ENCODE measurements at places on chromosomes 4 and X.

DNA sequence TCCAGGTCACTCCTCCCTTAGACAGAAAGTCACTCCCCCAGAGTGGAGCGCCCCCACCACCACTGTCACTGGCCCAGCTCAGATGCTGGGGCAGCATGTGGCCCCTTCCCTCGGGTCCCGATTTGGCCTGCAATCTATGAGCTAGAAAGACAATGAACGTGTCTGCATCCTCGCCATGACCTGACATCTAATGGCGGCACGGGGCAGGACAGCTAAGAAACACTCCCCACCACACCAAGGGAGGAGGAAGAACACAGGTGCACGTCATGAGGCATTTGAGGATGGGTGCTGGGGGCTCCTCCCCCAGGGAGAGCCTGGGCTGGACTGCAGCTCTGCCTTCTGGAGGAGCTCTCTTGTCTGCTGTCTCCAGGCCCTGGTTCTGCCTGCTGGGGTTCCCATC, 8.7 kb downstream of the RNF212 start:
- no peak for DNase-seq

- DNase-seq, result no peak
Observed at GRCh38 chr4:112523008-112523721, 7.2 kb upstream of the NEUROG2 start.

GRCh38 chr4:25213347-25213979, 20.4 kb upstream of the PI4K2B start:
- DNase-seq, result no peak

- DNase-seq, result no peak
Observed at GRCh38 chr4:176443117-176443516, 123.4 kb downstream of the SPCS3 start.

GRCh38 chr4:30386266-30386895, 333.8 kb upstream of the PCDH7 start:
- no peak for DNase-seq

DNA sequence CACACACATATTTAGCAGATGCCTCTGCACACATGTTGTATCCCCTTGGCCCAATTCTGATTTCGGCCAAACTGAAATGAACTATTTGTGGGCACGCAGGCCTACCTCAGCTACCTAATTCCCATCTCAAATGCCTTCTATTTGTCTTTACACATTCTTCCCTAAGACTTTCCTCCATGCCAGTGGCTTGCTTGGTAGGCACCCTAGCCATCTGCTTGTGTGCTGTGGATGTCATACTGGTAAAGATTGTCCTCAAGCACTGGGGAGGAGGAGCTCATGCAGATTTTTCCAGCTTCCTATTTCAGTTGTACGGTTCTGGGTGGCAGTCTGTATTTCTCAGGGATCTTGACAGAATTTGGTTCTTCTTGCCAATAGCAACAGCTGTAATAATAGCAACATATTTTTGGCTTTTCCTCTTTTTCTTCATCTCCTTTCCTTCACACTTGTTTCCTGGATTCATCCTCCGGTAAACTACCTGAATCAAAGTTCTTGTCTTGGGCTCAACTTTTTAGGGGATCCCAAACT, 514.3 kb downstream of the ADGRL3 start:
- no peak for DNase-seq

DNA sequence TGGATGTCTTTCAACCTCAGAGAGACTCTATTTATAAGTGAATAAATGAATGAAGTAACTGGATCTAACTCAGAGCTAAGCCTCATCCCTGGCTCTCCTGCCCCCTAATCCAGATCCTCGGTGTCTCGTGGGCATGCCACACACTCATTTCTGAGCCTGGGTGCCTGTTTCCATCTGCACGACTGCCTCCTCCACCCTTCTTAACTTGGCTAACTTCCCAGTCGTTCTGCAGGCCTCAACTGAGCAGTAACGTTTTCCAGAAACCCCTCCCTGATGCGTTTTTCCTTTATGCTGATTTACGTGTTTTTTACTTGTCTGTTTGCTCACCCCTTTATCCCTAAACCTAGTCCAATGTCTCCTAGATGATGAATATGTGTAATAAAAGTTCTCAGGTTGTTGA, 186.9 kb upstream of the HS3ST1 start:
- no peak for DNase-seq

- DNase-seq, result no peak
Observed at GRCh38 chr4:58064653-58065052, 954.5 kb upstream of the IGFBP7 start.

- DNase-seq, result peak; percentile 0
Observed at GRCh38 chrX:83759872-83760271, 101.1 kb upstream of the CYLC1 start.

DNA sequence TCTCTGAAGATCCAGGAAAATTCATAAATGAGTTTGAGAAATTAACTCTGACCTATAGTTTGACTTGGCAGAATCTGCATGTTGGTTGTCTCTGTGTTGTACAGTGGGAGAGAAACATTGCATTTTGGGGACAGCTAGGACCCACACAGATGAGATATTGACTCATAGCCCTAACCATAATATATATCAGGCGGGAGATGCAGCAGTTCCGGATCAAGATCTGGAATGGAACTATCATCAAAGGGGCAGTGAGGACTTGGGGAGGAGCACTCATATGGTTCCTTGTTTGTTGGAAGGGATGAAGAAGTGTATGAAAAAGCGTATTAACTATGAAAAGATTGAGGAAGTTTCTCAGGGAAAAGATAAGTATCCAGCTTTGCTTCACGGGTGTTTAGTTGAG, 14.0 kb downstream of the CXCL2 start:
- DNase-seq, result no peak

GRCh38 chr4:38386654-38387188, 277.3 kb upstream of the KLF3 start:
- DNase-seq, result peak; percentile 7

DNA sequence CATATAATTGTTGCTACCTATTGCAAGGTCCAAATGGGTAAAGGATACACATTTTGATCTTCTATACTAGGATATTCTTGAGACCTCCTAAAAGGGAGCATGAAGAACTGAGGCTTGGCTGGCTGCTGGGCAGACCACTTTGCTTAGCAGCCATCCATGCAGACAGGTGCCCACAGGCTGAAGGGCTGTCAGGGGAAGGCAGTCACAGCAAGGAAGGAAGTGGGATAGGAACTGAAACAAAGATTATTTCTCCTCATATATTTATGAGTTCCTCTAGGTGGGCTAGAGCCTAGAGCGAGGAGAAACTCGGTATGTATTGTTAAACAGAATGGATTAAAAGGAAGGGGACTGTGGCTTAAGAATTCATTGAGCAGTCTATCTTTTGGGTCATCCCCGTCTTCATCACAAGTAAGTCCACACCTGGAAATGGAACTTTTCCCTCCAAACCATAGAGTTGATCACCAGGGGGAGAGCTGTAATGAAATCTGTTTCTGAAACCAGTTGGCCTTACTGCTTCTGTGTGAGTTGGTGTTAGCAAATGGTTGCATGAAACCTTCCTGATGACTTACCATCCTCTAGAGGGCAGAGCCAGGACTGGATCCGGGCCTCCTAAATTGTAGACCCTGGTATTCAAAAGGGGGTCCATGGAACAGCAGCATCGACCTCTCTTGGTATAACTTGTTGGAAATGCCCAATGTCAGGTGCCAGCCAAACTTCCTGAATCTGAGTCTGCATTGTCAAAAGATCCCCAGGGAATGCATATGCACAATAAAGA, 42.3 kb downstream of the AFF2 start:
- DNase-seq, result no peak

DNA sequence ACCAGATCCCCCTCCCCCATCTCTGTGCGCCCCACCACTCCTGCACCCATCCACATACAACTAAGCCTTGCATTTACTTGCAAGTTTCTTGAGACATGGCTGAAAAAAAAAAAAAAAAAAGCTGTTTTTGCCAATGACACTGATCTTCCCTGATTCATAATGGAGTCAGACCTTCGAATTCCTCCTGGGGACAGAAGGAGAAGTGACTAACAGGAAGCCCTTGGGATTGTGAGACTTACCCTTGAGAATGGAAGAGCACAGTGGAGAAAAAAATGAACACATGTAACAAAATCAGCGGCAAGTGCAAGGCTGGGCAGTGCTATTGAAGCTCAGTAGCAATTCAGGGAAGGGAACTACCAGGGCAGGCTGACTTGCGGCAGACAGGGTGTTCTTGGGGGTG, 288.4 kb downstream of the BCOR start:
- no peak for DNase-seq

GRCh38 chr4:108034565-108034964, 44.9 kb downstream of the HADH start:
- DNase-seq, result no peak

- no peak for DNase-seq
Observed at GRCh38 chr4:184884883-184885282, 59.1 kb upstream of the ACSL1 start.

DNA sequence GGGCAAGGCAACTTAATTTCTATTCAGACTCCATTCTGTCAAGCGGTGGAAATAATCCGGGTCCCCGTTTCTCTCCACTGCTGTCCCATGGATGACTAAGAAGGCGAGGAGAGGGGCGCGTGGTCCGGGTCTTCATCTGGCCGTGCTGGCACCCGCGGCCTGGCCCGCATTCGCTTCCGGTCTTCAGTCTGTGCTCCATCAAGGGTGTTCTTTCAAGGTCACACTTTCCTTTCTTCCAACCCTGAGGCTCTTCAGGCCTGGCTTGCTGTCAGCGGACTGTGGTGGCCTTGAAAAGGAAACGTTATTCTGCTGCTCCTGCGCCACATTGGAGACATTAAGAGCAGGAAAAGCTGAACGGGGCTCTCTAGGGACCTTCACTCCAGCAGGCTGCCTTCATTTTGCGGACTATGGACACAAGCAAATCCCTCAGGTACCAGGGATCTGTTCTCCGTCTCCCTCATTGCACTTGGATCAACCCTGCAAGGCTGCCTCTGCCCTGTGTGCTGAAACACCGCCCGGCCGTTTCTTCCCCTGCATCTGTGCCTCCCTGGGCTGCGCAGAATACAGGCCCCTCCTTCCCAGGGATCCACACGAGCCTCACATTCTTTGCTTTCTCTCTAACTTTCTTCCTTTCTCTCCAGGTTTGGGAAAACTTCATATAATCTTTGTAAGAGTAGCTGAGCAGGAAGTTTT, 5.7 kb upstream of the SLC25A4 start:
- DNase-seq, result no peak

DNA sequence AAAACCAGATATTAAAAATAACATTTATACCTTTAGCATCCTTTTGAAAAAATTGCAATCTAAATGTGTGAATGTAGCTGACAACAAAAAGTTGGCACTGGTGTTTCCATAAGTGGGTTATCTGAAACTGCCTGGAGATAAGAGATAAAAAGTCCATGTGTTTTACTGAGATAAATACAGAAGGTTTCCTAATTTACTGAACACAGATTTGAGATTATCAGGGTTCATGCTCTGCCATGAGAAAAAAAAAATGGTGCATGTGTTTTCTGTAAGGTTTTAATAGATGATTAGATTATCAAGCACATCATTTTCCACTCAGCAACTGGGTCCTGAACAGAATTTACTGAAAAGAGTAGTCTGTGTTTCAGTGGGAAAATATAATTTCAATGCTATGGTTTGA, 326.2 kb upstream of the SLIT2 start:
- no peak for DNase-seq

GRCh38 chr4:40736910-40737309, 12.8 kb upstream of the NSUN7 start:
- peak; percentile 72 for DNase-seq

DNA sequence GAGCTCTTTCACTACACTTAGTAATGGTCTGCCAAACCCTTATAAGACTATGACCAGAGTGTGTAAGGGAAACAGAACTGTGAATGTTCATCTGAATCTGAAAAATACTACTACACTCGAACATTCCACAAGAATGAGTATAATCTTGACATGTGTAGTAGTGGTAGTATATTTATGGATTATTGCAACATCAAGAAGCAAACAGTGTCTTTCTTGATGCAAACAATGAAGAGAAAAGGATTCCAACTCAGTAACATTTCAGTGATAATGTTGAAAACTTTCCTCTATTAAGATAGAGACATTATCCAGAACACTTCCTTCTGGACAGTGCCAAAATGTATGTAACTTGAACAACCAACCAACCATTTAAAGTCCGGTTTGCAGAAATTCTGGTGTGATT, 394.7 kb upstream of the CPEB2 start:
- no peak for DNase-seq

GRCh38 chrX:152656087-152656486, 18.4 kb downstream of the GABRQ start:
- DNase-seq, result no peak

DNA sequence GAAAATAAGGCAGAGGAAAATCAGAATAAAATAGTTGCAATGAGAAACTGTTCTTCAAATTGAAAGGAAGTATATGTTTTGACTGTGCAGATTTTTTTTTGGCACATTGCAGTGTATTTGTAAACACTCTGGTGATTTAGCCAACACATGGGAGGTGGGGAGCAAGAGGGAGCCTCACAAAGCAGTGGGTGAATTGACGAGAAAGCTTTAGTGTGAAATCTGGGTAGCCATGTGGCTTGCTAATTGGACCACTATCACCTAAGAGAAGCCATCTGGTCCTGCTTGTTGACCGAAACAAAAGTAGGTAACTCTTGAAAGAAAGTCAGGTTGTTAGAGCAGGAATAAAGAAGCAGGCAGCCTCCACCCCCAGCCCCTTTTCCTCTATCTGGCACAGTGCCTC, 10.4 kb downstream of the CLCN5 start:
- no peak for DNase-seq

DNA sequence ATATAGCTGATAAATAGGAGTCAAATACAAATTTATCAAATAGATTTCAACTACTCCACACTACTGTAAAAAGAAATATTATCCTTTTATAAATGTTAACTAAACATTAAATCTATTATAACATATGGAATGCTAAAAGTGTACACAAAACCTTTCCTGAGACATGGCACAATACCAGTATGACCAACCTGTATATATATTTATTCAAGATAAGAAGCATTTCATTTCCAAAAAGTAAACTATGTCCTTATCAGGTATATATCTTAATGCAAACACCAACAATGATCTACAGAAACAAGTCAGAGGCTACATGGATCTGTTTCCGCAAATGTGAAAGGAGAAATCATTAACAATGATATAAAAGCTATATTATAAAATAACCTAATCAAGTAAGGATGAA, 37.8 kb downstream of the WNK3 start:
- no peak for DNase-seq

DNA sequence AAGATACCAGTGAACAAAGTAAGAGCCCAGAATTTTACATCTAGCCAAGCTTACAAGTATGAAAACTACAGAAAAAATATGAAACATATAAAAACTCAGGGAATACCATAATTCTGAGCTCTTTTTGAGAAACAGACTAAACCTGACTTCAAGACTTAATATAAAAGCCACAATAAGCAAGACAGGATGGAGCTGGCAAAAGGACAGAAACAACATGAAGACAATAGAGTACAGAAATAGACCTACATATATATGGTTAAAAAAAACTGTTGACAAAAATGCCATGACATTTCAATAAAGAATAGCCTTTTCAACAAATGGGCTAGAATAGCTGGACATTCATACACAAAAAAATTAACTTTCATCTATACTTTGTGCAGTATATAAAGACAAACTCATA, 49.4 kb downstream of the UBA6 start:
- DNase-seq, result no peak

DNA sequence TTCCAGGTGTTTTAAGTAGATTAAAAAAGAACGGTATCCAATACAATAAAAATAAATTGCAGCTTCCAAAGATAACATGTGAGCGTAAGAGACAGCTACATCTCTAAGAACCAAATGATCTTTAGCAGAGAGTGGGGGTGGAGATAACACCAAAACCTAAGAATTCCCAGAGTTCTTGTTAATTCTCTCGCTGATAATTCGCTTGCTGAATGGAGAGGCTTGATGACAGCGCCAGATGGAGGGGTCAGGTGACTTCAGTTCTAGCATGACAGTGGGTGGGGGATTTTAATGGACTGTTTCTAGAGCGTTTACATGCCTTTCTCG, 2.3 kb downstream of the CLCN4 start:
- DNase-seq, result peak; percentile 20

GRCh38 chr4:99156992-99157391, 12.9 kb upstream of the ADH4 start:
- DNase-seq, result no peak

Measured in midbrain (tissue), 1 donor.